Caudate nucleus (tissue), 63 donors: ENCODE measurements at places on chromosomes 4 and X.
A peak's percentile ranks its signal among the peaks of the same experiment; 100 is the strongest.

- DNase-seq, result no peak
Measured at GRCh38 chrX:107849747-107850421, 24.2 kb downstream of the MID2 start.

DNA sequence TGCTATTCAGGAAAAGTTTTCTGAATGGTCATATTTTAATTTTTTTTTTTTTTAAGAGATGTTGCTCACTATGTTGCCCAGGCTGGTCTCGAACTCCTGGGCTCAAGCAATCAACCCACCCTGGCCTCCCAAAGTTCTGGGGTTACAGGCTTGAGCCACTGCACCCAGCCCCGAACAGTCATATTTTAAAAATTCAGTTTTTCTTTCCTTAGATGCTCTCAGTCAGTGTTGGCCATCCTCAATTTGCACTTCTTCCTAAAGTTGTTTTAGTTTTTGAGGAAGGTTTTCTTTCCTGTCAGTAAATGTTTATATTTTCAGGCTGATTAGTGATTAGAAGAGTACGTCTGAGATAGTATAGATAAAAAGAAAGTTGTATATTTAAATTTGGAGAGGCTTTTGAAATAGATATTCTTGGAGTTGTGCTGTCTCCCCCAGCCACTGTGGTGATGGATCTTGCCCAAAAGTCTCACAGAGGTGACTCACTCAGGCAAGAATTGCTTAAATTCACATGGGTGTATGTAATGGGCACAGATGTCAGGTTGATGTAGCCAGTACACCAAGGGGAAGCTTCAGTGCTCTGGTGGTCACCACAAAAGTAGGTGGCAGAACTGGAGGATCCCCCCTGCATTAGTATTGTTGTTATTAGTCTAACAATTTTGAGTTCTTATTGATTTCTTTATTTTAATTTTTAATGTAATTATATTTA is 72.2 kb upstream of the ELOVL6 start:
- DNase-seq, result no peak

DNA sequence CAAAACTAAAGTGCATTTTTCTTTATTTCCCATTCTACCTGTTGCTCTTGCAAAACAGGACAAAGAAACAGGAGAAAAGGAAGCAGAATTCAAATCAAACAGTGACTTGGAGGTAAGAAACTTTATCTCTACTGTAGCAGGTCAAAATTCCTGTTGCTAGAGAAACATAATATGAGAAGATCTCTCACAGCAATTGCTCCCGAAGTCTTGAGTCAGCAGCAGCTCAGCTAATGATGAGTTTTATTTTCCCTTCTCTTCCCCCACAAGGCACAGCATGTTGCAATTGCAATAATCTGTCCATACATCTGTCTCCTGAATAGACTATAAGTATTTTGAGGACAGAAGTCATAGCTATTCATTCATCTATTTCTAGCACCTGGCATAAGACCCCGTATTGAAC is 112.7 kb downstream of the CLNK start:
- DNase-seq, result no peak

- no peak for DNase-seq
Measured at GRCh38 chrX:139209342-139209741, 321.2 kb upstream of the F9 start.

GRCh38 chr4:141328560-141329173 is 108.0 kb downstream of the ZNF330 start:
- no peak for DNase-seq

DNA sequence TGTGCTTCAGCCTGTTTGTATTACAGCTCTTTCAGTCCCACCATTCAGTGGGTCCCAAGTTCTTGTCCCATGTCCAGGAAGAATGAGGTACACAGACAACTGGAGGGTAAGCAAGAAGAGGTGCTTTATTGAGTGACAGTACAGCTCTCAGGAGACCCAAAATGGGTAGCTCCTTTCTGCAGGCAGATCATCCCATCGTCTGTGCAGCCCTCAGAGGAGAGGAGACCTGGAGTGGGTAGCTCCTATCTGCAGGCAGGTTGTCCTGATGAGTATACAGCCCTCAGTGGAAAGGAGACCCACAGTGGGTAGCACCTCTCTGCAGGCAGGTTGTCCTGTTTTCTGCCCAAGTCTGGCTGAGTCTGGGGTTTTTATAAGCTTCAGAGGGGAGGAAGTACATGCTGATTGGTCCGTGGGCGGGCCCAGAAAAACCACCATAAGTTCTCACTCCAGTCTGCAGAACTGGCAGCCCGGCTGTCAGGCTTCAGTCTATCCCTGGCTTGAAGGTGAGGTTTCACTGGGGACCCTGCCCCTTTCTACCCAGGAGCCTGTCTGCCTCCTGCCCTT is 18.0 kb downstream of the GRK4 start:
- no peak for DNase-seq

- no peak for DNase-seq
Measured at GRCh38 chrX:1394731-1395501, 3.0 kb upstream of the SLC25A6 start.

- peak; percentile 46 for DNase-seq
Measured at GRCh38 chrX:129522184-129523078, 859 bp downstream of the SMARCA1 start.

DNA sequence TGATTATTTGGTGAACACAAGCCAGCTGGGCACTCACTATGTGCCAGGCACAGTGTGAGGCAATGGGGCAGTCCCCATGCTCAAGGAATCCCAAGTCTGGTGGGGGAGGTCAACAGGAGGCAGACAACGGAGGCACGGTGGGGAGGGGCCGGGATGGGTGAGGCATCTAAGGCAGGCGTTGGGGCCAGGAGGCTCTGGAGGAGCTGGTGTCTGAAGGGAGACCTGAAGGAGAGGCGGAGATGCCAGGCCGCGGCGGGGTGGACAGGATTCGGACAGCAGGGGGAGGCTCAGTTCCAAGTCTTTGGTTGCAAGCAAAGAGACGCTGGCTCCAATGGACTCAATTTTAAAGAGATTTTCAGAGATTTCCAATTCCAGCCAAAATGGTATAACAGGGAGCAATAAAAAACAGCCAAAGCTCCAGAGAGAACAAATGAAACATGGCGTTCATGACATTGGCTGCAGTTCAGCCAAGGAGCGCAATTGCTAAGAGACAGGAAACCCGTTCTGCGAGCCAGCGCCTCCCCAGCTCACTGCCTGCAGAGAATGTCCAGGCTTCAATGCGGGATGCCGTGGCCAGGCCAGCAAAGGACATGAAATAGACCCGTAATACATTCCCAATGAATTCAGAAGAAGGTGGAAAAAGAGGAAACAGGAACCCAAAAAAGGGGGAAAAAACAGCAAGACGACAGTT is 105.2 kb upstream of the LRPAP1 start:
- DNase-seq, result no peak
